ENCODE measurements at places on chromosomes 2 and 18.

DNA sequence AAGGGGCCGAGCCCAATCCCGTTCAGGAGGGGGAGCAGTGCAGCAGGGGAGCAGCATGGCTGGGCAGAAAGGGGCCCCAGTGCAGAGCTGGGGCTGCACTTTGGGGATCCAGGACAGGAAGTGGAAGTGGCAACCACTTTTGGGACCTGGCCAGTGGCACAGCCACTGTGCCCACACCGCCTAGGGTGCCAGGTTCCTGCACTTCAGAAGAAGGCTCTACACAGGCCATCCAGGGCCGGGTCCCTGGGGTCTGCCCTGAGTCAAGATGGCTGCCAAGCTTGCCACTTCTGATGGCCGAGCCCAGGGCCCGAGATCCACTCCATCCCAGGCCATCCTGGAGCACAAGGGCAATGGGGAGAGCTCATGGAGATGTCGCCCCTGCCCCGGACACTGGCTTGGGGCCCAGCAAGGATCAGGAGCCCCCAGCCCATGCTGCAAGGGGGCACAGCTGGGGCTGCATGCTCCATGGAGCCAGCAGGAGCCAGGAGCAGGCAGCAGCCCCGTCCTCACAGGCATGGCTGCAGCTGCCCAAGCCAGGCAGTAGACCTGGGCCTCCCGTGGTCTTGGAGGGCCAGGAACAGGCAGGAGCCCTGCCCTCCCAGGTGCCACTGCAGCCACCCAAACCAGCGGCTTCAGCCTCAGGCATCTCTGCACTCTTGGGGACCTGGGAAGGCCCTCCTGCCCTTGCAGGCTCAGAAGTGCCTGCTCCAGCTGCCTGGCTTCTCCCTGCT lies 35.0 kb upstream of the ID2 start:
- DNase-seq, result no peak

DNA sequence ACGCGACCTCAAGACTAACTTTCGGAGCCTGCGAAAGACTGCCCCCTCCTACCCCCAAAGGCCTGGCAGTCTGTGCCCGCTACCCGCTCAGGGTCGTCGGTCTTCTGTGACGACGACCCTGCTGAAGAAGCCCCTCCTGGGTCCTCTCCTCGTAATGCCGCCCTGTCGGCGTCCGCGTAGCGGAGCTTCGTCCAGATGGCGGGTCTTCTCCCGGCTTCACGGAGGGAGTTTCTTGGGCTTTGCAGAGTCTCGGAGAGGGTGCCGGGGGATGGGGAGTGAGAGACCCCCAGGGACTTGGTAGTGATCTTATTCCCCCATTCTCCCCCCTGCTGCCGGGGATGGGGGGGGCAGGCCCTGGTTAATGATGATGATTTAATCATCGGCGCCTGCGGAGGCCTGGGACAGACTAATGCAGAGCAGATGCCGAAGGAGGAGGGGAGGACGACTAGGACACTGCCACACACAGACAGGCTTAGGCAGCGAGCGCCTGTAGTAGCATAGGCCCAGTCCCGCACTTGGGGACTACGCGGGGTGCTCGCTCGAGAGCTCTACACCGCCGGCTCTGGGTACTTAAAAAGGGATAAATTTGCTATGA lies 528 bp upstream of the PCGF1 start:
- DNase-seq, result peak; percentile 81

GRCh38 chr2:33336036-33336625 lies 140.3 kb upstream of the RASGRP3 start:
- no peak for DNase-seq

DNA sequence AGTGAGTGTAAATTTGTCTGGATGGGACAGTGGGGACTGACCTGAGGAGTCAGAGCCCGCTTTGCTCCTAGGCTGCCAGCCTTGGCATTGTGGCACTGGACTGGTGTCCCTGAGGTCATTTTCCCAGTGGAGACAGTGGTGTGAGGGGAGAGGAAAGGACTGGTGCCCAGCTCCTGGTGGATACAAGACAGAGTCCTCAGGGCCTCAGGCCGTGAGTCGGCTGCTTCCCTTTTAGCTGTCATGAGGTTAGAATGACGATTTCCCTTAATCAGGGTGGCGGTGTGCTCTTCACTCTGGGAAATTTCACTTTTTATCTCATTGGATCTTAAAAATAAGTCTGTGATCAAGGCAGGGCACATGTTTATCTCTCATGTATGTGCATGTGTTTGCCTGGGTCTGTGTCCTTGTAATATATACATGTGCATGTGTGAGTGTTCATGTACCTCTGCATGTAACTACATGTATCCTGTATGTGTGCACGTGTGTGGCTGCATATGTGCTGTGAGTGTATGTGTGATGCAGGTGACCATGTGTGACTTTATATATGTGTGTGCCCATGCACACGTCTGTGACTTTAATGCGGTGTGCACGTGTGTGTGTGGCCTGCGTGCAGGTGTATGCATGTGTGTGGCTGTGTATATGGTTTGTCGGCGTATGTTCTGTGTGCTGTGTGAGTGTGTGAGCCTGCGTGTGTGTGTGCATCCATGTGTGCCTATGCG lies 55.7 kb downstream of the GLI2 start:
- no peak for DNase-seq

GRCh38 chr2:36672199-36672598 lies 24.3 kb upstream of the VIT start:
- peak; percentile 29 for DNase-seq

GRCh38 chr2:9327873-9328352 lies 95.4 kb downstream of the ITGB1BP1 start:
- DNase-seq, result no peak

- no peak for DNase-seq
These were observed 342.7 kb downstream of the RND3 start for GRCh38 chr2:150144546-150145298.

DNA sequence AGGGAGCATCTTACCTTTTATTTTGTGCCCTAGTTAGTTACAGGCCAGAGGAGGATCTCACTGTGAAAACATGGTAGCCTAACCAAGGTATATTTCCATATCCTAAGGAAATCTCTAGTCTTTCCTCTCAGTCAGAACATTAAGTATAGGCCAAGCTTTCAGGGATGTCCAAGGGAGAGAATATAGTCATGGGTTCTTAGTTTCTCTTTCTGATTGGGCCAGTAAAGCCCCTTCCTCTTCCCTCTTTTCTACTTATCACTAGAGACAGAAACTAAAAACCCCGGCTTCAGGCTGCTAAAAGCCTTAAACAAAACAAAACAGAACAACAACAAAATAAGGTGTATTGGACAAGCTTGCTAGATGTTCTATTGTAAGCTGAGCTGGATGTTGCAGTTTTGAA lies 44.3 kb upstream of the TNFRSF11A start:
- DNase-seq, result no peak

DNA sequence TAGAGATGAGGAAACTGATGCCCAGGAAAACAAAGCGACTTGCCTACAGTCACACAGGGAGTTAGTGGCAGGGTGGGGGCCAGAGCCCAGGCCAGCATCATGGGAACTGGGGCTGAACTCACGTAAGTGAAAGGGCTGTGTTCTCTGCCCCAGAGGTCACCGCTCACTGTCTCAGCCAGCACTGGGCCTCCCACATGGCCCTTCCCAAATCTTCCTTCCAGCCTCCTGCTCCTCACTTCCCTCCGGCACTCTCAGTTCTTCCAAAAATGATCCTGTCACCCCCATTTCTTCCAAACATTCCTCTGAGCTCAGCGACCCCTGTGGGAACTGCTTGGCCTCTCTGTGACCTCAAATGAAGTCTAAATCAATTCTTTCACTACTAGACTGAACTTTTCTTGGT lies 90.5 kb upstream of the TMEM247 start:
- DNase-seq, result no peak

DNA sequence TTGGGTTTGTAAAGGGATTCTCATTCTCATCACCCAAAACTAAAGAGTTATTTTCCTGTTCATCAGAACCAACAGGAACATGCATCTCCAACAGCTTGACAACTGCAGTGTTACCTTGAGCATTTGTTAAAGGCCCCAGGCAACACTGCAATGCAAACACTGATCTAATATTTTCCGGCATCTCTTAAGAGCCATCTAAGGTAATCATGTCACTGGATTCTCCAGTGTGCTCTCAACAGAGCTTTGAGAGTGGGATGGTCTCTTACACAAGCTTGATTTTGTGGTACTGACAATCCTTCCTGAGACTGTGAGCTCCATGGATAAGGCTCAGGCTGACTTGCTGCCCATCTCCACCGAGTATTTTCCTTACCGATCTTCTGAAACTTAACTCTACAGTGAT lies 90.5 kb upstream of the ITGB6 start:
- no peak for DNase-seq

DNA sequence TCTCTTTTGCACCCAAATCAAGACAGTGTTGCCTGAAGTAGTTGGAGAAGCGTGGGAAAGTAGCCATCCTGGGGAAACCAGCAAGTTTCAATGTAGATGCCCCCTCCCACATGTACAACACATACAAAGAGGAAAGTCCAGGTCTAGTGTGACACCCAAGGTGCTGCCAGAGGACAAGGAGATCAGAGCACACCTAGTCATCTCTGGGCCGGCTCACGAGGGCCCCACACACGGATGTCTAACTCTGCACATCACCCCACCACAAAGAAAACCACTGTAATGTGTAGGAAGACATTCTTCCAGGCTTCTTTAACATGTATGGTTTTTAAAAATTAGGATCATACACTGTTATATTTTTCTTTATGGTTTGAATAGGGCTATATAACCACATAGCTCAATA lies 21.6 kb downstream of the PARD6G start:
- peak; percentile 1 for DNase-seq

GRCh38 chr2:88753833-88754584 lies 62.5 kb downstream of the RPIA start:
- no peak for DNase-seq

GRCh38 chr2:236670235-236670620 lies 100.6 kb downstream of the ACKR3 start:
- no peak for DNase-seq

GRCh38 chr18:52979892-52980291 lies 639.9 kb downstream of the DCC start:
- DNase-seq, result no peak

- DNase-seq, result no peak
These were observed 185.9 kb downstream of the PDE1A start for GRCh38 chr2:182240862-182241371.

GRCh38 chr2:127356531-127356930 lies 31.2 kb downstream of the MAP3K2 start:
- no peak for DNase-seq

DNA sequence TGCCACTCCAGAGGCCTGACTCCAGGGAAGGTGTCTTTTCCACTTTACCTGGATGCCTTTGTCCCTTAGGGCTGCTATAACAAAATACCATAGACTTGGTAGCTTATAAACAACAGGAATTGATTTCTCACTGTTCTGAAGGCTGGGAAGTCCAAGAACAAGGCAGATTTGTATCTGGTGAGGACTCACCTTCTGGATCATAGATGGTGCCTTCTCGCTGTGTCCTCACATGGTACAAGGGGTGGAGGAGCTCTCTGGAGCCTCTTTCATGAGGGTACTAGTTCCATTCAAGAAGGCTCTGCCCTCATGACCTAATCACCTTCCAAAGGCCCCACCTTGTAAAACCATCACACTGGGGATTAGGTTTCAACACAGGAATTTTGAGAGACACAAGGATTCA lies 52.1 kb downstream of the SLC4A3 start:
- DNase-seq, result no peak

- DNase-seq, result no peak
These were observed 47.8 kb upstream of the MGAT5 start for GRCh38 chr2:134206031-134206430.

DNA sequence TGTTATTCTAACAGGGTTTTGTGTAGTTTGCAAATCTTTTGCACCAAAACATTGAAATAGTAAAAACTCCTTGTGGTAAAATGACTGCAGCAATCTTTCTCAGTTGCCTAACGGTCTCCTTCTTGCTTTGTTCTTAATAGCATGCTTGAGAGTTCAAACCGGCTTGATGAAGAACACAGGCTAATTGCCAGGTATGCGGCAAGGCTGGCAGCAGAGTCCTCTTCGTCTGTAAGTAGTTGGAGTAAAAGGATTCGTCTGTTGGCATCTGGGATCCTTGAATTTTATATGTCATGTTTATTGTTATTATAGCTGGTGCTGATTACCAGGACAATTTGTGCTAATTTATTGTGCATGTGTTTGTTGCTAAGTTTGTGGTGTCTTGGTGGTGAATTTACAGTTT lies 138.1 kb downstream of the DTNA start:
- no peak for DNase-seq

GRCh38 chr2:185188656-185189055 lies 549.9 kb upstream of the FSIP2 start:
- DNase-seq, result no peak

DNA sequence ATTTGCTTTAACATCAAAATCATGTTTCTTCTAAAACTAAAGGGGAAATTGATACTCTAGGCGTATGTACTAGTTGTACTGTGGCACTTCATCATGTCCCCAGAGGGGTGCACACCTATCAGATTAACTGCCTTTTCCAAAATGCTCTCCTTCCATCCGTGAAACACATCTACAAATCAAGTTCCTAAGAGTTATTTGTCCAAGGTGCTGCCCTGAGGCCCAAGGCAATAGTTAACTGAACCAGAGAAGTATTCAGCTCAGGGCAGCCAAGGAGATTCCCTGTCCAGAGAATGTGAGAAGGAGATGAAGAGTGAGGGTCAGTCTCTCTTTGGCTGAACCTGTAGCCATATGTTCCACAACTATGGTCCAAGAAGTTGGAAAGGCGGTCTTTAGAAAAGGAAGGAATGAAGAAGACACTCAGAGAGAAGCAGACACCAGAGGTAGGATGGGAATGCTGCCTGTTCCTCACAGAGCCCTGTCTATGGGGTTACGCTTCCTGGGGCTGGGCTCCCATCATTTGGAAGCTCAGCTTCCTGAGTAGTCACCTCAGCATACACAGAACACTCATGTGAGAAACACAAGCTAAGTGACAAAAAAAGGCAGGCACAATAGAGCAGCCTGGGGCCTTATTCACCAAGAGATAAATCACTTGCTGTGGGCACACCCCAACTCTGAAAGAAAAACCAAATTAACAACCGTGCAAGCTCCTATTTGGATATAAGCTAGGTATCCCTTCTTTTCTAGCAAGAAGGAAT lies 55.6 kb downstream of the ANKRD44 start:
- DNase-seq, result no peak

DNA sequence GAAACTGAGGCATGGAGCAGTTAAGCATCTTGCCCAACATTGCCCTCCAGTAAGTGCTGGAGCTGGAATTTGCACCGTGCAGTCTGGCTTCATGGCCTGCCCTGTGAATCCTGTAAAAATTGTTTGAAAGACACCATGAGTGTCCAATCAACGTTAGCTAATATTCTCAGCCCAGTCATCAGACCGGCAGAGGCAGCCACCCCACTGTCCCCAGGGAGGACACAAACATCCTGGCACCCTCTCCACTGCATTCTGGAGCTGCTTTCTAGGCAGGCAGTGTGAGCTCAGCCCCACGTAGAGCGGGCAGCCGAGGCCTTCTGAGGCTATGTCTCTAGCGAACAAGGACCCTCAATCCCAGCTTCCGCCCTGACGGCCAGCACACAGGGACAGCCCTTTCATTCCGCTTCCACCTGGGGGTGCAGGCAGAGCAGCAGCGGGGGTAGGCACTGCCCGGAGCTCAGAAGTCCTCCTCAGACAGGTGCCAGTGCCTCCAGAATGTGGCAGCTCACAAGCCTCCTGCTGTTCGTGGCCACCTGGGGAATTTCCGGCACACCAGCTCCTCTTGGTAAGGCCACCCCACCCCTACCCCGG lies 1.3 kb downstream of the PROC start:
- no peak for DNase-seq

All from GM03348 (cell line).